ENCODE measurements at places on chromosomes 16 and 17.

DNA sequence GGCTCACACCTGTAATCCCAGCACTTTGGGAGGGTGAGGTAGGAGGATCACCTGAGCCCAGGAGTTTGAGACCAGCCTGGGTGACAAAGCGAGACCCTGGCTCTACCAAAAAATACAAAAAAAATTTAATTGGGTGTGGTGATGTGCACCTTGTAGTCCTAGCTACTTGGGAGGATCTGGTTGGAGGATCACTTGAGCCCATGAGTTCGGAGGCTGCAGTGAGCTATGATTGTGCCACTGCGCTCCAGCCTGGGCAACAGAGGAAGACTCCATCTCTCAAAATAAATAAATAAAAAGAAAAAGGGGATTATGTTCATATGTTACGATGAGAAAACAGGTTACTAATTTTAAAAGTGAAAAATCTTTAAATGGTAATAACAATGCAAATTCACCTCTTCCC, 996 bp downstream of the MLKL start:
- no peak for DNase-seq

DNA sequence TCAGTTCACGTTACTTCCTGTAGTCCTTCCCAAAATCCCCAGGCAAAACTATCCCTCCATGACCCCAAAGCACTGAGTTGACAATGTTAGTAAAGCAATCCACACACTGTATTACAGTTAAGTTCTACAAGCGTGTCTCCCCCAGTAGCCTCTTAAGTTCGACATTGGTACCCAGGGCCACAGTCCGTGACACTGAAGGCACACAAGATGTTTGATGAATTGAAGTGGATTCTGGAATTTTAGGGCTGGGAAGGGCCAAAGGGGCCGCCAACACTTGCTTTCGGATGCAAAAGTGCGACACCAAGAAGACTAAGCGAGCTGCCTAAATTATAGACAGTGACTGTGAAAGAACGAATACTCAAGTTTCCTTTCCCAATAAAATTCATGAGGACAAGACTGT, 1.5 kb downstream of the VPS35 start:
- DNase-seq, result no peak

DNA sequence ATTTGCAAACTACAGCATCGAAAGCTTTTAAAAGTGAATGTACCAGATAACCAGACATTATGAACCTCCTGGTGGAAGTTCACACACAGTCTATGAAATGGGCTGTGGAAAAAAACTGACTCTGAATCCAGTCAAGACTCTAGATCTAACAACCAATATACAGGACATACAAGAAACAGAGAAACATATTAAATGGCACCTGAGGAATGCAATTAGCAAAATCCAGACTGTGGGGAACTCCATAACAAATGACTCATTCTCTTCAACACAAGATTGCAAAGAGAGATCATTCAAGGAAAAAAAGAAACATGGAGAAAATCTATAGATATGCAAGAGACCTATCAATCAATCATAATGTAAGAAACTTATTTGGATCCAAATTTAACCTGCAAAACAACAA, 119.0 kb downstream of the MYO1D start:
- DNase-seq, result no peak

DNA sequence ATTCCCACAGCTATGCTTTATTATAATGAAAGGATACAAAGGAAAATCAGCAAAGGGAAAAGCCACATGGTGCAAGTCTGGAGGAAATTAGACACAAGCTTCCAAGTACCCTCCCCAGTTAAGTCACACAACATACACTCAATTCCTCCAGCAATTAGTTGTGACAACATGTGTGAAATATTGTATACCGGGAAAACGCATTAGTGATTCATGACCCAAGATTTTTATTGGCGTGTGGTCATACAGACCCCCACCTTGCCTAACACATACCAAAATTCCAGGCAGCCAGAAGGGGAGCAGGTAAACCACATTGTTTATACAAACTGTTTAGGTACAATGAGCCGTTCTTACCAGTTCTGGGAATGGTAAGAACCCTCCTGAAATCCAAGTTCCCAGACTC, 160.6 kb downstream of the CYB561 start:
- DNase-seq, result no peak

DNA sequence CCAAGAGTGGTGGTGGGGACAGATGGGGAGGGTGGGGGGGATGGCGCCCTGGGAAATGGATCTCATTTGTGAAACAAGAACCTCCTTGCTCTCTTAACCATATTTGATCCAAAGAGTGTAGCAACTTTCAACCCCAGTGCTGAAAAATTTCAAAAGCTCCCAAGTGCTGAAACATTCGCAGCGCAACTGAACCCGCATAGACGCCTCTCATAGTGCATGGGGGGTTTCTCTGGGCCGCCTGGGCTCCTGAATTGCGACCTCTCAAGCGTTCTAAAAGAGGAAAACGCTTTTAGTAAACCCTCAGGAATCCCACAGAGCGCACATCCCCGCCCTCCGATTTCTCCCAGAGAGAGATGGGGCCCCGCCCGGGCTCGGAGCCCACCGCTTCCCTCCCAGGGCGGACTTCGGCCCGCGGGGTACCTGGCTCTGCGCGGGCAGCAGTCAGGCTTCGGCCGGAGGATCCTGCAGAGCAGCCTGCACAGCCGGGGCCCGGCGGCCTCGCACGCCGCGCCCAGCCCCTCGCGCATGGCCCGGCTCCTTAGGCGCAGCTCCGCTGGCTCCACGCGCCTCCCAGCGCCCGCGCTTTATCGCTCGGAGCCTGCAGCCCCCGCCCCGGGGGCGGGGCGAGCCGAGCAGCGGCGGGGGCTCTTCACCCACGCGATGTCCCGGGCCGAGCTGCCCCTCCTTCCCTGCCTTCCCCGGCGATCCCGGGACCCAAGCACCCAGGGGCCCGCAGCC, 7.0 kb downstream of the NOS2 start:
- DNase-seq, result no peak
